ENCODE measurements at places on chromosomes 7 and 10.

DNA sequence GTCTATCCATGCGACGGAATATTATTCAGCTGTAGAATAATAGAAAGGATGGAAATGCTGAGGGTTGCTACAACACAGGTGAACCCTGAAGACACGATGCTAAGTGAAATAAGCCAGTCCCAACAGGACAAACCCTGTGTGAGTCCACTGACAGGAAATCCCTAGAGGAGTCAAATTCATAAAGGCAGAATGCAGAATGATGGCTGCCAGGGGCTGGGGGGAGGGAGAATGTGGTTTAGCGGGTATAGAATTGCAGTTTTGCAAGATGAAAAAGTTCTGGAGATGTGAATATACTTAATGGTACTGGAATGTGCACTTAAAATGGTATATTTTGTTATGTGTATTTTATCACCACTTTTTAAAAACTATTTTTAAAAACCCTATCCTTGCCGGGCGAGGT is 36.9 kb upstream of the DOCK1 start:
- peak; percentile 78 for DNase-seq

- DNase-seq = no peak
Measured at GRCh38 chr7:130673066-130673465, 4.5 kb upstream of the COPG2 start.

- no peak for DNase-seq
Measured at GRCh38 chr7:130939321-130940095, 205.5 kb upstream of the KLF14 start.

- peak; percentile 81 for DNase-seq
Measured at GRCh38 chr10:100878291-100878910, 34.4 kb upstream of the SLF2 start.

GRCh38 chr7:151795168-151795811 is 81.6 kb downstream of the PRKAG2 start:
- DNase-seq = no peak

- no peak for DNase-seq
Measured at GRCh38 chr7:130346177-130346905, 1.7 kb downstream of the CPA5 start.

GRCh38 chr7:29019387-29019786 is 61.3 kb upstream of the TRIL start:
- DNase-seq = no peak

- no peak for DNase-seq
Measured at GRCh38 chr7:925601-926000, 28.9 kb downstream of the ADAP1 start.

GRCh38 chr10:119252051-119252465 is 44.7 kb downstream of the GRK5 start:
- DNase-seq = peak; percentile 39

- no peak for DNase-seq
Measured at GRCh38 chr10:75803816-75804552, 372.6 kb downstream of the LRMDA start.

- DNase-seq = no peak
Measured at GRCh38 chr7:150363370-150363769, 5.3 kb upstream of the REPIN1 start.
